ENCODE measurements at places on chromosomes 4 and X.

- DNase-seq, result no peak
These were observed 44.9 kb upstream of the TXK start for GRCh38 chr4:48178931-48179330.

- no peak for DNase-seq
These were observed 77.9 kb downstream of the FAT4 start for GRCh38 chr4:125392694-125393093.

DNA sequence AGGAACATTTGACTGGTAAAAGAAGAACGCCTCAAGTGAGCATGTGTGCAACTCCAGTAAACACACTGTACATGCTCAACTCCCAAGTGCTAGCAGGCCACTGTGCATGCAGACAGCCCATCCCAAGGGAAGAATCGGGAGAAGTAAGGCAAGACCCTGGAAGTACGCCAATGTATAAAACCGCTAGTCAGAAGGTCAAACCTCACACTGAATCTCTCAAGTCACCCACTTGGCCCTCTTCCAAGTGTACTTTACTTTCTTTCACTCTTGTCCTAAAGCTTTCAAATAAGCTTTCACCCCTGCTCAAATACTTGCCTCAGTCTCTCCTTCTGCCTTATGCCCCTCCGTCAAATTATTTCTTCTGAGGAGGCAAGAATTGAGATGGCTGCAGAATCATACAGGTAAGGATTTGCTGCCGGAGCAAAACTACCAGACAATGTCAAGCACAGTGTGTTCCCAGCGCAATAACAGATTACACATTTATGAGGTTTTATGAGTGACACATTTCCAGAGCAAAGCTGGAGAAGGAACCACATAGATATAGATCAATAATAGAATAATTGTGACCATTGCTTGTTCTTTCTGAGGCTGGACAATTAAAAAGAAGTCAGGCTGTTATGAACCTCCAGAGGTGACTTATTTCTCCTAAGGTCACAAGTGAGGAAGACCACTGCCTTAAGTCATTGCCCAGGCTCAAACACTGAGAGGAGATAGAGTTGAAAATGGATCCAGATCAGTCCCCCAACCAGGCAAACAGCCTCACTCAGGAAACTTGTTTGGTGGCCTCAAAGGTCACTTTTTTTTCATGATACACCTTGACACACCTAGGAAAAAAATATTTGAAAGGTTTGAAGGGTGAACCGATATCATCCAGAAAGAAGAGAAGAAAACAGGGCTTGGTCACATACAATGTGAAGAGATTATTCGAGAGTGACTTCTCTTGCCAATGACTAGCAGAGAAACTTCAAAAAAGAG is 26.3 kb downstream of the CXCL1 start:
- no peak for DNase-seq

DNA sequence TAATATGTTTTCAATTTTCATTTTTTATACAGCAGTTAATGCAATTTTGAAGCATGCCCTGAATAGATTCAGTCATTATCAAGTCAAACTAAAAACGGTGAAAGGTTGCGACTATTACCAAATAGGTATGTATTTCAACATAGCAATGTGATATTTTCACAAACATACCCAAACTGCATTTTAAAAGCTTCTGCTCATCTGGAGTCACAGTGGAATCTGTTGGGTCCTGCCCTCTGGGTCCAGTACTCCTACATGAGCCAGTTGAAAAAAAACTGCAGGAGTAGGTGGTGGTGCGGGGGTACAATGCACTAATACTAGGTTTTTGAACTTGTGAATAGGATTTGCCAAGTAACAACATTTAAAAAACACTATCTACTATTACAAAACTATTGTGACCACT is 938 bp downstream of the GPR34 start:
- no peak for DNase-seq

GRCh38 chr4:95220205-95221175 is 328.3 kb downstream of the UNC5C start:
- DNase-seq, result no peak

DNA sequence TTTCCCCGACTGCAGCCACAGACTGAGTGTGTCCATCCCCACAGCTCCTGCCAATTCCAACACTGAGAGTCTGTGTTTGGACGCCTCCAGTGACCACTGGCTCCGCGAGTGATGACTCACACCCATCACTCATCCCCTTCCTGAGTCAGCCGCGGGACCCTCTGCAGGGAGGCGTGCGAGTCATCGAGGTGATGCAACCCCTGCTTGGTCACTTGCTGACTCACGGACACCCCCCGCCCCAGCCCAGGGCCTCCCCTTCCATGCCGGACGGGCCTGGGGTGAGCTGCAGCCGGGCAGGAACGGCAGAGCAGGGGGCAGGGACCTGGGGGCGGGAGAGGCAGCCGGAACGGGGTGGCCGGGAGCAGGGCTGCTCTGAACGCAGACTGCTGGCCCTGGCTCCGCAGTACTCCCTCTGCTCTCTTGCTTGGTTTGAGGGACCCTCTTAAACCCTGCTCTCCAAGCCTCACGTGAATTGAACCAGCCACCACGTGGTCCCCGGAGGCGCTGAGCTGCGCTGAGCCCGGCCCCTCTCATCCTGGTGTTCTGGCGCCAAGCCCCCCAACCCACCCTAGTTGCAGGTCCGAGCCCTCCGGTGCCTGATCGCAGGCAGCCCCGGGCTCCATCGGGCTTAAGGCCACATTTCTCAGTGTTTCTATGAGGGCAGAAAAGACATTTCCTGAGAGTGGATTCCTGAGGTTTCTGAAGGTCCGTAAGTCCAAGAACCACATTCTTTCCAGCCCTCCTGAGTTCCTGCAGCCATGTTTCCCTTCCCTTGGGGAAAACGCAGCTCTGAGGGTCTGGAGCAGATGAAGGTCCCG is 32.4 kb downstream of the FGFRL1 start:
- peak; percentile 7 for DNase-seq

GRCh38 chr4:104693601-104694201 is 199.0 kb upstream of the CXXC4 start:
- no peak for DNase-seq

DNA sequence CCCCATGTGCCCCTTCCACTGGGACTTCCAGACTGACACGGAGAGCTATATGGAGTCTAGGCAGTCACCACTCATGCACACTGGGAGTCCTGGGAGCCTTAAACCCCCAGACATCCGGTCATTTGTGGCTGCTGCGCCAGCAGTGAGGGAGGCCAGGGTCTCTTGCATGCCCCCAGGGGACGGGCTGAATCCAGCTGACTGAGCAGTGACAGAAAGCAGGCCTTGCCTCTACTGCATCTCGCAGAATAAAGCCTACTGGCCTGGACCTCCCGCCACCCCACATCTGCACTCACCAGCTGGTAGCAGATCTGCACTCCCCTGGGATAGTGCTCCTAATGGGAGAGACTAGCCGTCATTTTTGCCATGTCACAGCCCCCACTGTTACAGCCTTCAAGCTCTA is 1234.2 kb downstream of the FAM133A start:
- no peak for DNase-seq

GRCh38 chr4:140630246-140630645 is 61.5 kb upstream of the UCP1 start:
- no peak for DNase-seq

DNA sequence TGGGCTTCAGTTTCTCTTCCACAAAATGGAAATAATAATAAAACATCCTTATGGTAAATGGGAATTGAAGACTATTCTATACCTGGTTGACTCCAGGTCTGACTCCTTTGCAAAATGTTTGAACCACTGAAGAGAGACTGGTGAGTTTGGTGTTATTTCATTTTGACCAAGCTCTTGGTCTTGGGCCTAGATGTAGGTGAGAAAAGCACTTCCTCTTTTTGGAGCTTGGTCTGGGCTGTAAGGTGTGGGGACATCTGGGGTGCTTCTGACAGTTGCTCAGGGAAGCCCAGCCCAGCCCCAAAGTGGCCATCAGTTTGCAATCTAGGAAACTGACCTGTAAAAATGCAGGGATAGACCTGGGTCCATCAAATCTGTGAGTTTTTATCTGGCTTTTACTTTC is 26.8 kb upstream of the SOD3 start:
- no peak for DNase-seq

DNA sequence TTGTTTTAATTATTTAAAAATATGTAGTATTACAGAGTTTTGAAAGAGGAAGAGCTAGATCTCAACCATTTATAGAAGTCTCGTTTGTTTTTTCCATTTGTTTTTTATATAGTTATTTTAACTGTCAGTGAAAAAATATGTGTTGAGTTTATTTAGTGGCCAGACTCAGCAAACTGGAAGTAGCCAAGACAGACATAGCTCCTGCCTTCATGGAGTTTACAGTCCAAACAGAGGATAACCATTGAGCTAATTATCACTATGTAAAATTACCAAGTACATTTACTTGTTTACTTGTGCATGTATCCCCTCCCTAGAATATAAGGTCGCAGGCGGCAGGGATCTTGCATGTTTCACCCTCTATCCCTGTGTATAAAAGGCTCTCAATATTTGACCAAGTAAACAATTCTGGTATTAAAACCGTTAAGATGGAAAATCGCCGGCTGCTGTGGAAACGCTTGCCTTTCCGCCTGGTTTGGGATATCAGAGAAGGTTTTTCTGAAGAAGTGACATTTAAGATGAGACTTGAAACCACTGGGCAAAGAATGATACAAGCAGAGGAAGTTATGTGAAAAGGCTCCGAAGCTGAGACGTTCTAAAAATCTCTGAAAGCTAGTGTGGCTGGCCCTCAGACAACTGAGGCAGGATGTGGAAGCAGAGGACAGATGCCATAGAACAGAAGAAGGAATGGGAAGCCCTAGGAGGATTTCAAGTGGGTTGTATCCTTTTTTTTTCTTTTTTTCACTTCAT is 1.3 kb upstream of the CCNI start:
- no peak for DNase-seq

- DNase-seq, result no peak
These were observed 27.3 kb upstream of the CRLF2 start for GRCh38 chrX:1239681-1240142.

DNA sequence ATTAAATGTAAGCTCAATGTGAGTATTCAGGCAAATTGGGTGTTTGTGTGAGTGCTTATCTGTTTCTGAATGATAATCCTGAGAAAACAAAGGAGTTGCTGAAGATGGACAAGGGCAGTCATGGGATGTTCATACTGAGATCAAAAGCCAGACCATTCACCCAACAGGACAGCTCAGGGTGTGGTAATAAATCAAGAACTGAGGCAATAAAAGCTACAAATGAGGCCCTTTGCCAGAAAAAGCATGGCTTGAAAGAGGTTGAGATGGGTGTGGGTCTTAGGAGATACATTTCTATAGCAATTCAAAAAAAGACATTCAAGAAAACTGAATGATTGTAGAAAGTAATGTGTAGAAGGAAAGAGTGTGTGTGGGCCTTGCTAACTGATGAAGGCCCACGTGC is 425.8 kb upstream of the BOD1L1 start:
- DNase-seq, result no peak

- DNase-seq, result no peak
These were observed 289.0 kb downstream of the STIM2 start for GRCh38 chr4:27149541-27150212.

GRCh38 chr4:67694662-67695061 is 6.3 kb downstream of the UBA6 start:
- no peak for DNase-seq

DNA sequence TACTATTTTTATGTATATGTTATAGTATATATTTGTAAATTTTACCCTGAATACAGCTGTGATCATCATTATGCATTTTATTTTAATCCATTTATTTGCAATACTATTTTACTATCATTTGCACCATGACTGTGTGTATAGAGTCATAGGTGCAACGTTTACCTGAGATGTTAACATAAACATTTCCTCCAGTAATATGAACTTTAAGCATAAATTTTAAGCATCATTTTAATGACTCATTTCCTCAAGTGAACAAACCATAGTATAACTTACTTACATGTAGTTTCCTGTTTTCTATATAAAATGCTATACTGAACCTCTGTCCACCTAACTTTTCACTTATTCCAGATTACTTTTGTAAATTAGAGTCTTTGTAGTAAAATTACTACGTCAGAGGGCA is 92.8 kb downstream of the NFKB1 start:
- DNase-seq, result no peak

- no peak for DNase-seq
These were observed 173.4 kb upstream of the KIT start for GRCh38 chr4:54484383-54484782.

- DNase-seq, result no peak
These were observed 76.0 kb downstream of the TEX13C start for GRCh38 chrX:125395626-125396025.

DNA sequence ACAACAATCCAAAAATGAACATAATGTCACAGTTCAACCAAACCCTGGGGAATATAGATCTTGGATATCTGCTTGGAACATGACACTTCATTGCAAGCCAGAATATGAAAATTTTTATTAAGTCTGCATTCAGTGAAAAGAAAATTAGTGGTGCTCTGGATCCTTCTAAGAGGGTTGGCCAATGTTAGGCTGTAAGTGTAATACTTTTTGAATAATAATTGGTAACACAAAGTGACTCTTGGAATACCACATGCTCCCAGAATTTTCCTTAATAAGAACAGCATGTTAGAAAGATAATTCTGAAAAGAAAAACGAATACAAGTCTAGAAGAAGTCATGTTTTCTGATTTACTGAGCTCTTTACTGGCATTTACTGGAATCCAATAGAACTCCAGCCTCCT is 175.8 kb downstream of the RASL11B start:
- no peak for DNase-seq

- no peak for DNase-seq
These were observed 50.2 kb downstream of the DDX3X start for GRCh38 chrX:41384051-41384705.

DNA sequence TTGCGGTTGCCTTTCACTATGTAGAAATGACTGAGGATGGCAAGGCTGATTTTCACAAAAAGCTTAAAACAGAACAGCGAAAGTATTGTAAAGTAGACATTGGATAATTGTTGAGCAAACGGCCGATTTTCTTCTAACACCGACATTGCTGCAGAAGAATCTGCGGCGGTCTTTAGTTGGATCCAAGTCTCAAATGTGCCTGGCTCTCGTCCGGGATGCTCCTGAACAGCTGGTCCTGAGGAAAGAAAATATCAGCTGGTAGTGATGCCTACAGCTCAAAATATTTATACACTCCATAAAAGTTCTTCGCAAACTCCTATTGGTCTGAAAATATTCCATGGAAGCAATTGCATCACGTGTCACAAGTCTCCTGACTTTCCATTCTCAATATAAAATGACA is at the start of gene ASB5:
ASB5 (minus strand) TSS at position 260 of the 400 bp plus-strand sequence; CDS start at position 146, 114 bp downstream.
- DNase-seq, result no peak

- no peak for DNase-seq
These were observed 24.2 kb upstream of the SORCS2 start for GRCh38 chr4:7168106-7168505.

GRCh38 chr4:155388162-155388561 is 11.4 kb upstream of the MAP9 start:
- no peak for DNase-seq

GRCh38 chr4:132195176-132195575 is 953.9 kb upstream of the PCDH10 start:
- DNase-seq, result no peak

GRCh38 chr4:140753329-140753728 is 2.9 kb downstream of the TBC1D9 start:
- no peak for DNase-seq

- no peak for DNase-seq
These were observed 577.9 kb upstream of the DIPK2B start for GRCh38 chrX:45778616-45779015.

- no peak for DNase-seq
These were observed 133.8 kb upstream of the NKX1-1 start for GRCh38 chr4:1539859-1540600.

GRCh38 chr4:613126-613525 is 12.2 kb upstream of the PDE6B start:
- DNase-seq, result no peak

GRCh38 chr4:54742636-54743399 is 85.1 kb downstream of the KIT start:
- no peak for DNase-seq
